Kidney glomerular epithelial cell (primary cell): ENCODE measurements at places on chromosomes 12 and 14.

GRCh38 chr12:49276304-49277290 lies 11.7 kb downstream of the TUBA1C start:
- no peak for DNase-seq

- DNase-seq: peak; percentile 98
These were observed 29.4 kb upstream of the STAC3 start for GRCh38 chr12:57280211-57281062.

- DNase-seq: peak; percentile 96
These were observed 8.5 kb upstream of the KRT75 start for GRCh38 chr12:52442600-52443061.

- DNase-seq: no peak
These were observed 17.3 kb downstream of the KLRK1 start for GRCh38 chr12:10372559-10372958.

DNA sequence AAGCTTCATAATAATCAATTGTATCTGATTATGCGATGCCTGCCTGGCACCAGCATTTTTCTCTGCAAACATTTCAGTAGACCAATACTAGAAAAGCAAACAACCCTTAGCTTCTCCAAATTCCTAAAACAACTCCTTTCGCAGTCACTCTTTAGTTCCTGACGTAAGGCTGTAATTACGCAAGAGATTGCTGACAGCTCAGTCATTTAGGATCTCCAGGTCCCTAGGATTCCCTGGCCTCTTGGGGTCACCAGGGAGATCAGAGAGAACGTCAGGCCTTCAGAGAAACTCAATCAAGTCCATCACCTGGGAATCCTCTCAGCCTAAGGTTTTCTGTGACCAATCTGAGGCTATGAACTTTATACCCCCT lies 390.6 kb downstream of the PAWR start:
- no peak for DNase-seq

DNA sequence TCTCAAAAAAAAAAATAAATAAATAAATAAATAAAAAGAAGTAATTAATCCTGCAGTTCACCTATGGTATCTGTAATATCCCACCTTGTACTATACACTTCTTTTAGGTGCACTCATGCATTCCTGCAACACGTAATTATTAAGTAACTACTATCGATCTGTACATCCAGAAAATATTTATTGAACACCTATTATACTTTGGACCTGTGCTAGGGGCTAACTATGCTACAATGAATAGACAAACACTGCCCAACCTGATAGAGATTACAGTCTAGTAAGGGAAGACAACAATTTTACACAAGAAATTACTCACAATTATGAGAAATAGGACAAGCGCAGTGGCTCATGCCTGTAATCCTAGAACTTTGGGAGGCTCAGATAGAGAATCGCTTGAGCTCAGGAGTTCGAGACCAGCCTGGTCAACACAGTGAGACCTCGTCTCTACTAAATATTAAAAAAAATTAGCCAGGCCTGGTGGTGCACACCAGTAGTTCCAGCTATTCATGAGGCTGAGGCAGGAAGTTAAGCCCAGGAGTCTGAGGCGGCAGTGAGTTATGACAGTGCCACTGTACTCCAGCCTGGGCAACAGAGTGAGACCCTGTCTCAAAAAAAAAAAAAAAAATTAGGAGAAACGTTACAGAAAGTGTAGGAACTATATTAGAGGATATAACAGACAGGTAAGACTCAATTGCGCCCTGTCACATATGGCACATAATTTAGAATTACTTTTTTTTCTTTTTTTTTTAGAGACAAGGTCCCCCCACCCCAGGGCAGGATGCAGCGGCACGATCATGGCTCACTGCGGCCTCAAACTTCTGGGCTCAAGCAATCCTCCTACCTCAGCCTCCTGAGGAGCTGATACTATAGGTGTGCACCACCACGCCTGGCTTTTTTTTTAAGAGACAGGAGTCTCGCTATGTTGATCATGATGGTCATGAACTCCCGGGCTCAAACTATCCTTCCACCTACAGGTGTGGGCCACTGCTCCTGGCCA lies 1.2 kb downstream of the NRDE2 start:
- DNase-seq: no peak
